ENCODE measurements at places on chromosomes 13 and 19.
A peak's percentile ranks its signal among the peaks of the same experiment; 100 is the strongest.

DNA sequence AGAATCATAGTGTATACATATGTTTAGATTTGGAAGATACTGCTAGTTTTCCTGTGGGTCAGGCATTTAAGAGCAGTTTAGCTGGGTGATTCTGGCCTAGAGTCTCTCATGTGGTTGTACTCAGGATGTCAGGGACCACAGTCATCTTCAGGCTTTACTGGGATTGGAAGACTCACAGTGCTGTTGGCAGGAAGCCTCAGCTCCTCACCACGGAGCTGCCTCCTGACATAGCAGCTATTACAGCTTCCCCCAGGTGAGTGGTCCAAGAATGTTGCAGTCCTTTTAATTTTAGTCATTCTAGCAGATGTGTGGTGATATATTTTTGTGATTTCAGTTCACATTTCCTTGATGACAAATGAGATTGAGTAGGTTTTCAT is 16.9 kb upstream of the GPR18 start:
- peak; percentile 55 for DNase-seq

DNA sequence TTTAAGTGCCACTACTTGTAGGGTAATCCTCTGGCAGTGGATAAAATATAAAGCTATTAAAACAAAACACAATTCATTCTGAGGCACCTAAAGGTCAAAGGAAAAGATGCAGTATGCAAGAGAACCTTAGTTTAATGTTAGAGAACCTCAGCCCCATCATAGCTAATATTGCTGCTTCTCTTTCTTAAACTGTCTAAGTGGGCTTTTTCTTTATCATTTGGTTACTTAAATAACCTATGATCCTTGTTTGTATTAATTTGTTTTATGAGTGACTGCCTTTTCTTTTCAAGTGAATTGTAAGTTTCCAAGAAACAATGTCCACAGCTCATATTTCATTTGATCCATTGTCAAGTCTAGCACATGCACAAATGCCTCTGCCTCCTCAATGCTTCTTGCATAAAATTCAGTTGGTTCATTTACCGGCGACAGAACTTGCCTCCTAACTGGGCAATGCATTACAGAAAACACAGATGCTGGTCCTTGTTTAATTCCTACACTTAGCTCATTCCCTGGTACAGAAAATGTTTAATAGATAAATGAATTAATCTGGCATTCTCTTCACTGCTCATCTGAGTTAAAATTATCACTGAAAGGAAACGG is 1049.8 kb downstream of the OLFM4 start:
- DNase-seq = no peak

GRCh38 chr13:62747152-62747551 is 1331.5 kb upstream of the PCDH20 start:
- no peak for DNase-seq

- no peak for DNase-seq
Observed at GRCh38 chr13:42575938-42576337, 2.0 kb downstream of the TNFSF11 start.

All from CD4-positive, alpha-beta T cell treated with Interleukin-1 beta for 1 hour (primary cell).